ENCODE measurements at places on chromosomes 12 and 14.

DNA sequence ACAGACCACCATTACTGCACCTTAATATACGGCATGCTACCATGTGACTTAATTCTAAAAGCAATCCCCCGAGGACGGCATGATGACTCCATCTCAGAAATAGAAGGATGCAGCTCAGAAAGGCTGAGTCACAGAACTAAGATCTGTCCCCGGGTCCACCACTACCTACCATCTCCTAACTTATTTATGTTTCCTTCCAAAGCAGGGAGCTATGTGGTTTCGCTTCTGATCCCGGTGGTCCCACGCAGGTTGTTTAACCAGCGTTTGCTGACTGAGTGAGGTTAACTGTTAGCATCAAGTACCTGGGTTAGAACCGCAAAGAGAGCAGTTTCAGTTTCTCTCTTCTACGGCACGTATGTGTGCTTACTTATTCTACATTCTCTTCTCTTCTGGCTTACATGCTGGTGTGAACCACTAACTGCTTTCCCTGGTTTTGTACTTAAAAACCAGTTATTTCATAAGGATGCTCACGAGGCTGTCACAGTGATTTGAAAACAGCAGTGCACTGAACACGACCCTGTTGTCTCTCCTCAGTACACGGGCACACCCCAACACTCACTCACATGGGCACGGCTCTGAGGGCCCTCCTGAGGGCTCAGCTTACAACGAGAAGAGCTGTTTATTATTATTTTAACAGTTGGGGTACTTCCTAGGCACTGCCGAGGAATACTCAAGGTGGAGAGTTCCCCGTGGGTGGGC lies 66.7 kb downstream of the CCDC88C start:
- no peak for DNase-seq

DNA sequence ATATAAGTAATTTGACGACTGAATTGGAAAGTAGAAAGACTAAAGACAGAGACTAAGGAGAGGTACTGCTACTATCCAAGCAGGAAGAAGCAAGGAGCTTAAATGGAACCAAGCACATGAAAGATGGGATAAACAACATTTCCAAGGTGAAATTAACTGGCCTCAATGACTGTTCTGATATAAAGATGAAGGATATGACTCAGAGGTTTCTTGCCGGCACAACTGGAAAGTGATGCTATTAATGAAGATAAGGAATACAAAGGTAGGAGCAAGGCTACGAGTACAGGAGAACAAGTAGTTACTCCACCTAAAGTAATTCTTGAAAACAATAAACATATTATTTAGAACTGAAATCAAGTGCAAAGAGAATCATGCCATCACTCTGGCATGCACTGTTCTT lies 6.4 kb downstream of the SNX6 start:
- no peak for DNase-seq

DNA sequence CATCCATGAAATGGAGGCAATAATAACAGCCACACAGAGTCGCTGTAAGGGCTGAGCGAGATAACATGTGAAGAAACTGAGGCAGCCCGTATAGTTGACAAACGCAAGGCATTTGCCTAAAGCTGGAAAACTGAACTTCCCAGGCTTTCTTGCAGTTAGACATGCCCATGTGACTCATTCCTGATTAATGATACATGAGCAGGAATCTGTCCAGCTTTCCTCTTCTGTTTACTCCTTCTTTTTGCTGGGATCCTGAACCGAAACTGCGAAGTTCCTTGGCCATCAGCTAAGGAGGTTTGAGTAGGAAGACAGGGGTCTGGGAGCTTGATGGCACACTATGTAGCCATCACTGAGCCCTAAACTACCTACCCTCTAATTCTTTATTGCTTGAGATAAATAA lies 52.2 kb downstream of the ST8SIA1 start:
- DNase-seq = peak; percentile 77

DNA sequence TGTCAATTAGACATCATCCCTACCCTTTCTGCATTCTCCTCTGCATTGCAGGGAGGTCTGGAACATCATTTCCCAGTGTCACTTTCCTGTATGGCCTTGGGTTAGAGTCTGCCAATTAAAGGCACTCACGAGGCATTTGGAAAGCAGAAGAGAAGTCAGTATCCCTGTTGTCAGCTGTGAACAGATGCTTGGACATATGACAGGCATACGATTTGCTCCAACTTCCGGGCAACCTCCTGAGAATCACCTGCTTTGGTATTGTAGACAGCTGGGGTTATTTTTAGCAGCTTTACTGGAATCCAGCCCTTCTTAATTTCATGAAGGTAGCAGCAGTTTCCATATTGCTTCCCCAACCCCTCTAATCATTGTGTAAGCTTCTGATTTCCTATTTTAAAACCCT lies 88.7 kb upstream of the DHRS4 start:
- DNase-seq = no peak

DNA sequence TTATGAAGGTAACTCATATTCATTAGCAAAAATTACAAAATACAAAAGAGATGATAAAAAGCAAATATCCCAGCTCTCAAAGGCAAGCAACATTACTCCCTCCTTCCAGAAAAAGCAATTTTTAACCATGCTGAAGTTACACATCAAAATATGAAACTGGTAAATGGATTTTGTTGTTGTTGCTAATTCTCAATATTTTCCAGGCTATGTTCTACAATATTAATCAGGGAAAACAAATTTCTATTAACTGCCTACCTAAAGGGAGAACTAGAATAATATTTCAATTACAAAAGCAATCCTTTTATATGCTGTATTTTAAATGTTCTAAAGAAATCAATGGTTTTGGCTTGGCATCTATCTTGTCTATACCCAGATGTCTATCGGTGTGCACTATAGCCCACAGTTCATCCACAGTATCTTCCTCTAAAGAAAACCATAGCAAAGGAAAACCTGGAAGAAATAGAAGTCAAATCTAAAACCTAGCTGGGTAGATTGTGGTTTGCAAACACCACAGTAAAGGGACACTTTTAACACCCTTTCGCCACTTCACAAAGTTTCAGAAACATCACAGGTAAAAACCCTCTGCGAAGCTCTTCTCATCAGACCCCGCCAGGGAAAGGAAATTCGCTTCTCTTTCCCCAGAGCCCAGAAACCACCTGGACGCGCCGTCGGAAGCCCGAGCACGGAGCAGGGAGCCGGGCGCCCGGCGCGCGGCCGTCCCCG lies 32.0 kb downstream of the TC2N start:
- no peak for DNase-seq

DNA sequence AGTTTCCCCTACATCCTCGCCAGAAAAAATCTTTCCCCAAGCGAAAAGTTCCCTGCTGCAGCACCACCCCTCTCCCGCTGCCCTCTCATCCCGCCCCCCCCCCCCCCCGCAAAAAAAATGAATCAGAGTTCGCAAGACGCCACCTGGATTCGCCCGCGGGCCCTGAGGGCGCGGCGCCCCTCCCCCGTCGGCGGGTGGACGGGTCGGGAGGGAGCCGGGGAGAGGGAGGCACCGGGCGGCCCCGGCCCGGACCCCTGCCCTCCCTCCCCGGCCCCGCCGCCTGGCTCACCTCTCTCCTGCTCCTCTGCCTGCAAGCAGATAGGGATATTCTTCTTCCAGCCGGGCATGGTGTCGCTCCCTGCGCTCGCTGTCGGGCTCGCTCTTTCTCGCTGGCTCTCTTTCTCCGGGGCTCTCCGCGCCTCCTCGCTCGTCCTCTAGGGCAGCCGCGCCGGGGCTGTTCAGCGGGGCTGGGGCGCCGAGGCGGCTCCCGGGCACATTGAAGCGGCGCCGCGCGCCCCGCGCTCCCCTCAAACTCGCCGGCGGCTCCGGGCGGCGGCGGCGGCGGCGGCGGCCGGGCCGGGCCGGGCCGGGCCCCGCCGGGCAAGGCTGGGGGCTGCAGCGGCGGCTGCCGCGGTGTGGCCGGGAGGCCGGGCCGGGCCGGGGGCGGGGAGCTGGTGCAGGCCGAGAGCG lies 200.3 kb upstream of the CAND1 start:
- peak; percentile 45 for DNase-seq

DNA sequence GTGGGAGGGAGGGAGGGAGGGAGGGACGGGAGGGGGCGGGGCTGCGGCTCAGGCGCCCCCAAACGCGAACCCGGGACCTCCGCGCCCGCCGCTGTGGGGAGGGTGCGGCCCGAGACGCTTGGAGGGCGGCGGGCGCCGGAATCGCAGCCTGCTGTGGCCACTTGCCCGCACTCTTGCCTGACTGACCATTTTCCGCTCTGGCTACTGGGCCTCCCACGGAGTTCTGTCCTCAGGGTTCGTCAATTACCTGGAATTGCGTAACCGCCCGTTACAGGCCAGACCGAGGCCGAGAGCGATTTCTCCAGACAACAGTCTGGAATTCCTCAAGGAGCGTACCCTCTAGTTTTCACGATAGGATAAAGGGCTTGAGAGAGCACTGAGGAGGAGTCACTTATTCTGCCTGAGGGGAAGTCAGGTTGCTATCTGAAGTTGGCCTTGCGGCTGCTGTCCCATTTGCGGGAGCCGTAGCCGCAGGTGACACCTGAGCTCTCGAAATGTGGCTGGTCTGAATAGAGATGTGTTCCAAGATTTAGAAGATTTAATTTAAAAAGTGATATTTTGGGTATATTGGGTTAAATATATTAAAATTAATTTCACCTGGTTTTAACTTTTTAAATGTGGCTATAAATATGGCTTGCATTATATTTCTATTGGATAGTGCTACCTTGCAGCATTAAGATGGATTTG lies 446 bp upstream of the ZNF641 start:
- peak; percentile 71 for DNase-seq

GRCh38 chr12:3672113-3672509 lies 80.8 kb downstream of the CRACR2A start:
- DNase-seq = no peak

GRCh38 chr14:34051966-34052657 lies 101.2 kb upstream of the EGLN3 start:
- DNase-seq = peak; percentile 78

- no peak for DNase-seq
Measured at GRCh38 chr12:11854011-11854499, 204.6 kb downstream of the ETV6 start.

- DNase-seq = no peak
Measured at GRCh38 chr14:62029569-62029924, 267.3 kb downstream of the SNAPC1 start.

DNA sequence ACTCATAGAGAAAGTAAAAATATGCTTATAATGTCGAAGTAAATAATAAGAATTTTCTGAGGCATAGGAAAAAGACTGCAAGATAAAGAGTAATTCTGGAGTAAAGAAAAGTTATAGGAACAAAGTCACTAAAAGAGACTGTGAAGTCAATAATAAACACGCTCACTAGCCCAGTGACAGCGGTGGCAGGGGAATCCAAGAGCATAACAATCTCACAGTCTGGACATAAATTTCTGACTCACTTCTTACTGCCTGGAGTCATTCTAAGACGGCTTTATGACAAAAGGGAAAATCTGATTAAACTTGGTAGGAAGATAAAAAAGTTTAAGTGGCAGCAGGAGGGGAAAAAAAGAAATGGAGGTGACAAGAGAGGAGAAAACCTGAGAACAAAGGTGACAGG lies 56.4 kb upstream of the GRIP1 start:
- DNase-seq = no peak

DNA sequence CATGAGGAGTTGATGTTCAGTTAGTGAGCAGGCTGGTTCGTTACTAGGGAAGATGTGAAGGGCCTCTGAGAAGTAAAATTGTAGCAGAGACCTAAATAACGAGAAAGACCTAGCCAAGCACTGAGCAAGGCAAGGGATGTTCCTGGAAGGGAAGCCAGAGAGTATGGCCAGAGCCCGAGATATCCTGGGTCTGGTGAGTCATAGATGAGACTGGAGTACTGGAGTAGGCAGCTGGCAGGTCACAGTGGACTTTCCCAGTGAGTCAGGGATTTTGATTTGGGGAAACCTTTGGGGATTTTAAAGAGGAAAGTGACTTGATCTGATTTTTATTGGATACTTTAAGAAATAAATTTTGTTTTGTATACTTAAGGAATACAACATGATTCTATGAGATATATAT lies 369.0 kb downstream of the DIO2 start:
- peak; percentile 61 for DNase-seq

DNA sequence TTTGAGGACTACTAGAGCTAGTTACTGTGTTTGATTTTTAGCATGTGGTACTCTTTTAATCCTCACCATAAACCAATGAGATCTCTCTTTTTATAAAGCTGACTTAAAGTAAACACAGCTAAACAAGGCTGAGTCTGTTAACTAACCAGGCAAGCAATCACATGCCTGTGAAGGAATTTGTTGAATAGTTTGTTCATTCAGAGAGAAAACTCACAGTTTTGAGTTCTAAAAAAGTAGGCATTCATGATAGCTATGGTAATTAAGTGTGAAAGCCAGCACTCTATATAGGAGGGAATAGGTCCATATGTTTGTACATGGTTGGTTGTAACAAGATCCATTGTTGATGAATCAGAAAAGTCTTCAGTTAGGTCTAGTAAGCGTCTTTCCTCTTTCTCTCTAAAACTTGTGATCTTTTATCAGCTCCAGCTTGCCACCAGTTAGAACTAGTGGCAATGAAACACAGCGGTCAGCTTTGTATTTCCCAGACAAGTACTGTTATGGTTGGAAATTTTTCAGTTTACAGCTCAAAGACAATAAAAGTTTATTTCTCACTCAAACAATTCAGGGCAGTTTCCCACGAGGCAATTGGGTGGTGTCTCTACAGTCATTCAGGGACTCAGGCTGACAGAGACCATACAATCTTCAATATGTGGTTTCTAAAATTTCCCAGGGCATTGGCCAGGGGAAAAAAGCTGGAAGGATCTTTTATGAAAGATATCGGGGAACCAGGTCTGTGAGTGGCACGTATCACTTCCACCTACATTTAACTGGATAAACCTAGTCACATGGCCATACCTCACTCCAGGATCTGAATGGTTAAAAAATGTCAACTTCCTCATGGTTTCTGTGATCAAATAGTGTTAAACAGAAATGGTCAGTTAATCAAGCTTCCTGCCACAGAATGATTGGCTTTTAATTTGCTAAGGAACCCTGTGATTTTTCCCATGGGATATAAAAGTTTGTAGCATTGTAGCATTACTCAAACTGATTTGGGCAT lies 203.1 kb downstream of the KIF21A start:
- no peak for DNase-seq

DNA sequence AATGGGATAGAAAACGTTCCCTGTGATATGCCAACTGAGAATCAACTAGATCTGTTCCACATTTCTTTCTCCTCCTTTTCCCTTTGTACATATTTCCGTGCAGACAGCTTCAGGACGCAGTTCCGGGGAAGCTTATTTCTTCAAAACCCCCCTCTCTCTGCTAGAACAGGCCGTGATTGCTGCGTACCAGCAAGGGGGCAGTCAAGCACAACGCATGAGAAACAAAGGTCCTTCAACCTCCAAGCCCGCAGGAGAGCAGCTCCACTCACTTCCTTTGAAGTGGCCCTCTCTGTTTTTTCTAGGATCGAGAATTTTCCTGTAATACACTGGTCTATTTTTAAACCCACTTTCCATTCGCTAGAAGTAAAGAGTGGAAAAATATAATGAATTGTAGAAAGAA lies 80.8 kb downstream of the ZNF664 start:
- peak; percentile 83 for DNase-seq

DNA sequence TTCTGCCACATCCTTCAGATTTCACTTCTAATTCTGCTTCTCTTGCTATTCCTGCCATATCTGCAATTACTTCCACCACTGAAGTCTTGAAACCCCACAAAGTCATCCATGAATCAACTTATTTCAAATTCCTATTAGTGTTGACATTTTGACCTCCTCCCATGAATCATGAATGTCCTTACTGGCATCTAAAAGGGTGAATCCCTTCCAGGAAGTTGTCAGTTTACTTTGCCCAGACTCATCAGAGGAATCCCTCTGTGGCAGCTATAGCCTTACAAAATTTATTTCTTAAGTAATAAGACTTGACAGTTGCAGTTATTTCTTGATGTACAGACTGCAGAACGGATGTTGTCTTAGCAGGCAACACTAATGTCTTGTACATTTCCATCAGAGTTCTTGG lies 162.9 kb downstream of the PCNX1 start:
- peak; percentile 24 for DNase-seq

GRCh38 chr14:21867541-21867940 lies 193.9 kb upstream of the OR4E1 start:
- DNase-seq = peak; percentile 28
